ENCODE measurements at places on chromosomes 12 and 14. TPM values are rescaled to one million over a fixed set of nuclear protein-coding genes. Genes with fewer than 3 reads are reported as not detected.

GRCh38 chr14:60720391-60720790 lies 3.8 kb downstream of the SIX4 start:
- peaks cover 8% of the 10 kb centered on the region for H3K27me3 ChIP-seq
- H3K4me1 ChIP-seq: peaks cover 6% of the 10 kb centered on the region
- no peak overlapping the region for H3K4me3 ChIP-seq
- no peak for DNase-seq

DNA sequence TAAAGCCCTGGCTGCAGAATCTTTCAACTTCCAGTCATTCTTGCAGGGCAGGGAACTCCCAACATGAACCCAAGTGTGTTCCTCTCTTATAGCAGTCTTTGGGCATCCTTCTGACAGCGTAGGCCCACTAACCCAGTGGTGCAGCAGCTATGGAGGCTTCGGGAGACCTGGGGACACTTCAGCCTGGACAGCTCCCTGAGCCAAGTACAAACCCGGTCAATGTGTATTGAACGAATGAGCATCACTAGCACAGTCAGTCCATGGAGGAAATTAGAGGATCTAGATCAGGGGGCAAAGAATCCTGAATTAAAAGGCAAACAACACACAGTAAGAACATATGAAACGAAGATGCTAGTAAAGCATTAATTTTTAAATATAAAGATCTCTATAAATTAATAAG lies 41.8 kb downstream of the KIAA0586 start:
- no peak overlapping the region for H3K4me3 ChIP-seq
- no peaks in the 10 kb centered on the region for H3K4me1 ChIP-seq
- H3K27me3 ChIP-seq: no peaks in the 10 kb centered on the region
- H3K36me3 ChIP-seq: peaks cover 7% of the 10 kb centered on the region
- no peak for DNase-seq

DNA sequence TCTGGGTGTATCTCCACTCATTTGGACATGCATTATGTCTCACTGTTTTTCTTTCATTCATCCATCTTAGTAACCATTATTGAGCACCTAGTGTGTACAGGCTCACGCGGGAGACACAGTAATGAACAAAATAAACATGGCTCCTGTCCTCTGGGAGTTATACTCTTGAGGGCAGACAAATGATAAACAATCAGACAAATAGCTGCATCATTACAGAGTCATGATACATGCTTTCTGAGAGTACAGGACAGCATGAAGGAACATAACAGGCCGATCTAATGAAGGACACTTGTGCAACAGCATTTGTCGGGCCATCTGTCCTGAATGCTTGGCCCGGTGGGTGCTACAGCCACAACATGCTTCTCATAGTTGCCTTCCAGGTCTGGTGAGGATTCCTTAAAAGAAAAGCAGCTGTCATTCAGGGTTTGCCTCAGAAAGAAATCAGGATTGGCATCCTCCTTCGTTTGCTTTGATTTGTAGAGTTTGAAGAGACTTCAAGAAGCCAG lies 77.2 kb upstream of the EGLN3 start:
- no peaks in the 10 kb centered on the region for H3K4me1 ChIP-seq
- no peaks in the 10 kb centered on the region for H3K36me3 ChIP-seq
- no peaks in the 10 kb centered on the region for H3K27me3 ChIP-seq
- no peak for DNase-seq
- H3K4me3 ChIP-seq: no peak overlapping the region

DNA sequence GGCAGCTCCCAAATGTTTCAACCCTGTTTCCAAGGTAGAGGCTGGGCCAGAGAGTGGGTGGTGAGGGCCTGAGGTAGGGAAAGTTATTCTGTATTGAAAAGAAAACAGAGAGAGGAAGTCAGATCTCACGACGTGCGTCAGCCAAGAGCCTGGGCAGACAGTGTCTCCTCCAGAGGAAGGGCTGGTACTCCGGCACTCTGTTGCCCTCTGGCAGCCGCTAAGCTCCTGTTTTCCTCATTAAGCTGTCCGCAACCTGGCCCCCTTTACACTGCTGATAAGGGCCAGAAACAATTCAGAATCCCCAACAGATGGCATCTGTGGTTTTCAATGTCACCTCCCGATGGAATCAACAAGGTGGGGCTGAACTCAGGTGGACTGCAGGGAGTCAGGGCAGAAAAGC lies 26.0 kb upstream of the LTBP2 start:
- no peak for DNase-seq
- no peaks in the 10 kb centered on the region for H3K36me3 ChIP-seq
- H3K4me1 ChIP-seq: no peaks in the 10 kb centered on the region
- H3K27ac ChIP-seq: no peak overlapping the region
- H3K4me3 ChIP-seq: no peak overlapping the region

DNA sequence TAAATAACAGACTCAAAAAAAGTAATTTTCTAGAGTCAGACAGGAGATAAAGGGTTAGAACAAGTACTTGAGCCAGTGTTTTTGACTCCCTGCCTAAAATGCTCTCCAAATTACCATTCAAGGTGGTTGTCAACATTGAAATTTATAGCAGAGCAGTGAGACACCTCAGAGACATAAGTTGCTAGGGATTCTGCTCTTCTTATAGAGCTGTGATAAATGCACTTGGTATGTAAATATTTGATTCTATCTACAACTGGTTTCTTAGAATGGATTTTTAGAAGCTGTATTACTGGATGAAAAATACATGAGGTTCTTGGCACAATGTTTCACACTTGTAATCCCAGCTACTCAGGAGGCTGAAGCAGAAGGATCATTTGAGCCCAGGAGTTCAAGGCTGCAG lies 83.9 kb upstream of the OSBPL8 start:
- no peak for DNase-seq
- H3K4me3 ChIP-seq: no peak overlapping the region
- H3K36me3 ChIP-seq: no peaks in the 10 kb centered on the region

GRCh38 chr14:105941226-105942166 lies 415.1 kb downstream of the TMEM121 start:
- H3K27ac ChIP-seq: no peak overlapping the region
- DNase-seq: no peak
- H3K27me3 ChIP-seq: no peaks in the 10 kb centered on the region
- no peaks in the 10 kb centered on the region for H3K36me3 ChIP-seq

- H3K4me3 ChIP-seq: no peak overlapping the region
- DNase-seq: peak; percentile 70
- H3K4me1 ChIP-seq: peaks cover 7% of the 10 kb centered on the region
- H3K36me3 ChIP-seq: no peaks in the 10 kb centered on the region
- no peak overlapping the region for H3K27ac ChIP-seq
- H3K27me3 ChIP-seq: no peaks in the 10 kb centered on the region
Measured at GRCh38 chr12:54579696-54580333, 8.6 kb downstream of the PPP1R1A start.

DNA sequence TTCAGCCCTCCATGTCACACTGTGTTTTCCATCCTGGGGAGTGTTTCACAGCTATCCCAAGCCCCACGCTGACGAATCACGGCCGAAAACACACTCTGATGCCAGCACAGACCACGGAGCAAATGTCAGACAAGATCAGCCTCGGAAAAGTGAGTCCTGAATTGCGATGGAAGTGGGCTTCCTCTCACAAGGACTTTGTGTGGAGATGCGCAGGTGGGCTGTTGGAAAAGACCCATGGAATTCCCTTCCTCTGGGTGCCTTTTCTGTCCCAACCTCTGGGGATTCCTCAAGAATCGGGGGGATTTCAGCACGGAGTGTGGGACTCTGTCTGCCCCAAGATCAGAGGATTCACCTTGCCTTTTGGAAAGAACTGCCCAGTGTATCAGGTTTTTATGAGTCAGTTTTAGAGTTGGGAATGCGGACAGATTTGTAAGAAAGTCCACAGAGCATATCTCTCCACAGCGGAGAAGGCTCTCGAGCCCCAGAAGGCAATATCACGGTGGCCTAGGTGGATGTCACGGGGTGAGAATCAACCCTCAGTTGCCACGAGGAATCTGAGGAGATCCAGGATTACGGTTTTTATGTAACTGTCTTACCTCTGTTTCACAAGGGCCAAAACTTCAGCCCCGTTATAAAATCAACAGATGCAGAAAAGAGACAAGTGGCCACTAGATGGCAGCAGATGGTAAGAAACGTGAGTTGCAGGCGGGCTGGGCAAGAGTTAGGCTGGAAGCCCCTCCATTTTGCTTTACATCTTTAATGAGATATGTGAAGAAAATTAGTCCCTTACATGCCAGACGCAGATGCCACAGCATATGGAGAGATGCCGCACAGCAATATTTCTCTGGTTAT lies 201.9 kb downstream of the DAD1 start:
- no peak overlapping the region for H3K4me3 ChIP-seq
- no peaks in the 10 kb centered on the region for H3K36me3 ChIP-seq
- no peaks in the 10 kb centered on the region for H3K4me1 ChIP-seq
- no peak overlapping the region for H3K27ac ChIP-seq

- no peaks in the 10 kb centered on the region for H3K36me3 ChIP-seq
- no peak overlapping the region for H3K27ac ChIP-seq
- no peak for DNase-seq
- H3K4me3 ChIP-seq: no peak overlapping the region
- H3K27me3 ChIP-seq: no peaks in the 10 kb centered on the region
Measured at GRCh38 chr14:58607131-58607951, 30.4 kb upstream of the DACT1 start.

GRCh38 chr14:49052521-49052920 lies 533.7 kb downstream of the RPS29 start:
- DNase-seq: no peak
- H3K27ac ChIP-seq: no peak overlapping the region
- H3K4me1 ChIP-seq: no peaks in the 10 kb centered on the region
- H3K36me3 ChIP-seq: no peaks in the 10 kb centered on the region
- H3K27me3 ChIP-seq: no peaks in the 10 kb centered on the region

- no peaks in the 10 kb centered on the region for H3K36me3 ChIP-seq
- no peaks in the 10 kb centered on the region for H3K4me1 ChIP-seq
- no peak overlapping the region for H3K27ac ChIP-seq
- H3K27me3 ChIP-seq: no peaks in the 10 kb centered on the region
- DNase-seq: no peak
Measured at GRCh38 chr12:86683568-86684304, 427.5 kb upstream of the MGAT4C start.

DNA sequence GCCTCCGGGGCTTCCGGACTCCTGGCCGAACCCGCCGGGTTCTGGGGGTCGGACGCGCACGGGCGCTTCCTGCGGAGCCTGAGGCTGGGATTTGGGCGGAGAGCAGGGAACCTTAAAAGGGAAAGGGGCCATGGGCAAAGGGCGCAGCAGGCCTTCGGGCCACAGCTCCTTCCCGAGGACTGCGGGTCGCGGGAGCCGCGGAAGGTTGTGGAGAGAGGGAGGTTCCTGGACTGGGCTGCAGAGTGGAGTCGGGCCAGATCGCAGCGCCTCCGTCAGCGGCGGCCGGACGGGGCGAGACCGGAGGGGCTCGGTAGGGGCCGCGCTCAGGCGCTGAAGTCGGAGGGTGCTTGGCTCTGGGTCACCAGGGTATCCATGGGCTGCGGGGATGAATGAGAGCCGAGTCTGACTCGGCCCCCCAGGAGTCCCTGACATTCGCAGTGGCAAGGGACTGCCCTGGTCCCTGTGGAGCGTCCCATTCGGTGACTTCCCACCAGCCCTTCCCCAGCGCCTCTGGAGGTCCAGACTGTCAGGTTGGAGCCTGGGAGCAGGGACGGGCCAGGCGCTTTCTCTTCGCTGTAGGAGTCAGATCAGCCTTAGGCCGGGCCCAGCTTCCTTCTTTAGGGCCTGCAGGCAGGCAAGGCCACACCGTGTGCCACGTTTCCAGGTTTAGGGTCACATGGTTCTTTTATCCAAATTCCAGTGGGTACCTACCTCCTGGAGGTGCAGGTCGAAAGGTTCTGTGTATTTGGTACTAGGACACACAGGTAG lies 938 bp upstream of the SLC25A29 start:
- no peak for DNase-seq
- H3K4me1 ChIP-seq: peaks cover 7% of the 10 kb centered on the region
- no peaks in the 10 kb centered on the region for H3K27me3 ChIP-seq
- no peaks in the 10 kb centered on the region for H3K36me3 ChIP-seq
- no peak overlapping the region for H3K27ac ChIP-seq

VWF gene
- 0.34 TPM for total RNA-seq

PKP2 gene
- total RNA-seq: 0.16 TPM

NFATC4 gene
- not detected for total RNA-seq

SLC22A17 gene
- 9.8 TPM for total RNA-seq

PPM1H gene
- 2.1 TPM for total RNA-seq

KRT73 gene
- 71.7 TPM for total RNA-seq
